Thymus (tissue), 14 donors: ENCODE measurements at places on chromosomes 1 and 21.

DNA sequence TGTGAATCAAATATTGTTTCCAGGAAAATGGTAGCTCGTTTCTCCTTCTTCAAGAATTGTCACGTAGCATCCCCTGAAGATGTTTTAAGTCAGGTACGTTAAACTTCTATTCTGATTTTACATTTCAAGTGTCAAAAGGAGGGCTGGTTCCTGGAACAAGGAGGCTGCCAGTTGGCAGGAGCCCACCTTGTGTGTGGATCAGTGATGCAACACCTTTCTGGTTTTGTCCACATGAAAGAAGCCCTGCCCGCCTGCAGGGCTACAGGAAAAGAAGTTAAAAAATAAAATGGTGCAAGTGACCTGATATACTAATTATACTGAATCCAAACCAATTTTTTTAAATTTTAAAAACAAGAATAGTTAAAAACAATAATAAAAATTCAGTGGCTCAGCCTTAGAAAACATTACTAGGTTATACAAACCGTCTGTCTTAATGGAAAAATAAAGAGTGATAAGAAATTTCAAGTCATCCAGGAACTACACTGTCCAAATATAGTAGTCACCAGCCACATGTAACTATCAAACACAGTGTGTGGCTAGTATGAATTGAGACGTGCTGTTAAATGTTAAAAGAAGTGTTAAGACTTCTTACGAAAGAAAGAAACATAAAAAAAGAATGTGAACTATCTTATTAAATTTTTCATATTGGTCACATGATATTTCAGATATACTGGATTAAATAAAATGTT lies 123.1 kb downstream of the APP start:
- no peak for DNase-seq

DNA sequence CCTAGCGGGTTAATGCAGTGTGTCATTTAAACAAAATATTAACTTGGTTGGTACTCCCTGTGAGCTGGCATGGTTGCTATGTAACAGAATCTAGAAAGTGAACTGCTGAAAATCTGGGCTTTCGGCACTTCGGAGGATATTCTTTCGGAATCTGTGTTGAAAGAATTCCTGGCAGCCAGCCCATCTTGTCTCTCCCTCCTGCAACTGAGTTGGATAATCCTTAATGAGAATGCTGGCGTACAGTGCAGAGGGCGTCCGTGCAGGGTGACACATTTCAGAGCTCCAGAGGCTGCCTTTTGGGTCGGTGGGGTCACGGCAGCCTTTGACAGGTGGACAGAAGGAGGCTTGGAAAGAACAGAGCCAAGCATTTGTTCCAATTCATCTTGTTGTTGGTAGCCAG lies 3.7 kb downstream of the KAZN start:
- DNase-seq, result no peak

DNA sequence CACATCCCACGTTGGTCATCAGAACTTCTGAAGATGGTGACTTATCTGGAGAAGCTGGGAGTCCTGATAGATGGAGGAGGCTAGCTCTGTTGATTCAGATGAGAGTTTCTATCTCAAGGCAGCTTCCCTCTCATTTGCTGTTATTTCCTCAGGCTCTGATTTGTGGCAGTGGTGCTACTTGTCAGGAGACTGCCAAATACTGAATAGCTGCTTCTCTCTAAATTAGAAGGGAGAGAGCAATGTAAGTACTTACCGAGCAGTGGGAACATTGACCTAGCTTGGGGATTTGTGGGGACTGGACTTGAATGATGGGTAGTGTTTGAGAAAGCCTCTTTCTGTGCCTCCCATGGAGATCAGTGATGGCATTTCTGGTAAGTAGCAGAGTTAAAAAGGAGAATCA lies at the start of gene OR10K1:
TSS of gene OR10K1 (plus strand) at position 301 of the 400 bp plus-strand sequence. CDS start 3,728 bp downstream, outside the sequence.
- no peak for DNase-seq

DNA sequence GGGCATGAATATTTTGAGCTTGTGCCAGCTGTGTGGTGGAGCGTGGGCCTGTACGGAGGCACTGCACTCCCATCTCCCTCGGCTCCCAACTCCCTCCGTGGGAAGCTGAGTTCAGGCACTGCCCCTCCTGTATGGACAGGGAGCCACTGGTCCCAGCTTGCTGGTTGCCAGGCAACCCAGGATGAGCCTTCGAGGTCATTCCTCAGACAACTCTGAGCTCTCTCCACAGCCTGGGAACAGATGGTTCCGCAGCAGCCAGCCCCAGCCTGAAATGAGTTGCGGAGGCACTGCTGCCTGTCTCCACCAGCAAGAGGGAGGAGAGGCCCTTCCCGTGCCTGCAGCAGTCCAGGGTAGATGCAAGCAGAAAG lies 58.4 kb upstream of the TENT5B start:
- no peak for DNase-seq

- no peak for DNase-seq
These were observed 646 bp downstream of the IER5 start for GRCh38 chr1:181089017-181089675.

DNA sequence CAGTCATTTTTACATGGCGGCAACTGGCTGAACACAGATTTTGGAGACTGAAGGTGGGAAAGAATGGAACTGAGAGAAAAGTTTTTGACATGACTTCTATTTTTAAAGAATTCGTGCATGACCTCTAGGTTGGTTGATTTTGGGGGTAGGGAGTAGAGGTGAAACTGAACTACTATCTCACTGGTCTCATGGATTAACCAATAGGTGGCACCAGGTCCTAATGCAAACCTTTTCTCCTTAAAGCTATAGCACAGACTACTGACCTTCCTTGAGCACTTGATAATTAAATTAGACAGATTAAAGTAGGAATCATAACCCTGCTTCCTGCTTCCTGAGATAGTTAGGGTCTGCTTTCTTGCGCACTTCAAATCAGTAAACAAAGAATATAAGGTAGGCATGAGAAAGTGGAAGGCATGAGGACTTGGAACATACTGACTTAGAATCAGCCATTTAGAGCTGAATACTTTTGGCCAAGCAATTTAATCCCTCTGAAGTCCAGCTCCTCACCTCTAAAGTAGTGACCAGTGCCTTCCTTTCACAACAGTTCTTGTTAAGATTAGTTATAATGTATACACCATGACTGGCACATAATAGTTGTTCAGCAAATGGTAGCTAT lies 206.0 kb downstream of the CENPF start:
- no peak for DNase-seq

GRCh38 chr1:62077821-62078220 lies 116.8 kb upstream of the L1TD1 start:
- DNase-seq, result no peak

DNA sequence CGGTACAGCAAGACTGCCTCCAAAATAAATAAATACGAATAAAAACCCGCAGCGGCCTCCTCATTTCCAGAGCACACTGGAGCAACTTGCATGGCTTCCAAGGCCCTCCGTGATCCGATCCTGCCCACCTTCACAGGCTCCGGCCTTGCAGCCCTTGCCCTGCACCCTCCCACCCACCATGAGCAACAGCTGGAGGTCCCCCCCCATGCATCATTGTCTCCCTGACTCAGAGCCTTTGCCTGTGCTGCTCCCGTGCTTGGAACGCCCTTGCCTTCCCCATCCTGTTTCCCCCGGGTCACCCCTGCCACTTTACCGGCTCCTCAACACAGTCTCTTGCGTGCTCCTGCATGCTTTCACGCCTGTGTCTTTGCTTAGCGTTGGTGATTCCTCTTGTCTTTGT lies 71.0 kb upstream of the ANGPTL1 start:
- DNase-seq, result no peak

DNA sequence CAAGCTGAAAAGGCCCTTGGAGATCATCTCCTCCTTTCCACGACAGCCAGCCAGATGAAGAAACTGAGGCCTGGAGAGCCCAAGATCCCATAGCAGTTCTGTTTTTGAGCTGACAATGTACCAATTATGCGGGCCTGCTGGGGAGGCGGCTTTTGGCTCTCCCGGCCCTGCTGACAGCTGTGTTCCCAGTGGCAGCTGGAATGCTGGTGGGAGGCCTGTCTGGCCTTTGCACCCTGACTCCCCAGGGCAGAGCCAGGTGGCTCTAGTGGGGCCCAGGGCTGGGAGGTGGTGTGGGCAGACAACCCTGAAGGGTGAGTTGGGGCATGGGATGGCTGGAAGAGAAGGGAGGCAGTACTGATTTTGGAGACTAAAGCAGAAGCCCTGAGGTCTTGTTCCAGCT lies 30.7 kb upstream of the WASF2 start:
- DNase-seq, result no peak
